Kidney (tissue), 22 donors: ENCODE measurements at places on chromosomes 7 and 10. TPM values are rescaled to one million over a fixed set of nuclear protein-coding genes. Genes with fewer than 3 reads are reported as not detected.

DNA sequence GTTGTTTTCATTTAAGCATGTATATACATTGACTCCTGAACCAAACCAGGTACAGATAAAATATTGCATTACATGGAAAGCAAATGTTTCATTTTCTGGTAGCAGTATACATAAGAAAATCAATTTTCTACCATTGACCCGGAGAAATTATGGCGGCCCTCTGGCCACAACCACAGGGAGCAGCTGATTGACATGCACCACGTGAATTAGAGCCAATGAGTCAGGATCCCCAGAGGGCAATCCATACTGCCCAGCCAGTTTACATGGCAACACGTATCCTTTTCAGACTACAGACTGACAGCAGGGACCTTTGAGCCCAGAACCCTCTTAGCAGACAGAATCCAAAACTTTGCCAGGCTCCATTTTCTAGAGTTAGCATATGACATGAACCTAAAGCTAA lies 272.2 kb upstream of the NEBL start:
- DNase-seq, result no peak

GRCh38 chr10:20698837-20699236 lies 198.3 kb downstream of the NEBL start:
- DNase-seq, result no peak

DNA sequence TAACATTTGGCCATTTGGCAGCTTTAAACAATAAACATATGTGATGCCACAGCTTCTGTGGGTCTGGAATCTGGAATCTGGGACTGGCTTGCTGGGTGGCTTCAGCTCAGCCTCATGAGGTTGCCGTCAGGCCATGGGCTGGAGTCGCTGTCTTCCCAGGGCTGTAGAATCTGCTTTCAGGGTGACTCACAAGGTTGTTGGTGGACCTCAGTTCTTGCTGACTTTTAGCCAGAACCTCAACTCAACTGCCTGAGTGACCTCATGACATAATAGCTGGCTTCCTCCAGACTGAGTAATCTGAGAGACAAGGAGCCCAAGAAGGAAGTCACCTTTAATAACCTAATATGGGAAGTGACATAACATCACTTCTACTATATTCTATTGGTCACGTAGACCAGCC lies 44.6 kb upstream of the TSPAN13 start:
- no peak for DNase-seq

DNA sequence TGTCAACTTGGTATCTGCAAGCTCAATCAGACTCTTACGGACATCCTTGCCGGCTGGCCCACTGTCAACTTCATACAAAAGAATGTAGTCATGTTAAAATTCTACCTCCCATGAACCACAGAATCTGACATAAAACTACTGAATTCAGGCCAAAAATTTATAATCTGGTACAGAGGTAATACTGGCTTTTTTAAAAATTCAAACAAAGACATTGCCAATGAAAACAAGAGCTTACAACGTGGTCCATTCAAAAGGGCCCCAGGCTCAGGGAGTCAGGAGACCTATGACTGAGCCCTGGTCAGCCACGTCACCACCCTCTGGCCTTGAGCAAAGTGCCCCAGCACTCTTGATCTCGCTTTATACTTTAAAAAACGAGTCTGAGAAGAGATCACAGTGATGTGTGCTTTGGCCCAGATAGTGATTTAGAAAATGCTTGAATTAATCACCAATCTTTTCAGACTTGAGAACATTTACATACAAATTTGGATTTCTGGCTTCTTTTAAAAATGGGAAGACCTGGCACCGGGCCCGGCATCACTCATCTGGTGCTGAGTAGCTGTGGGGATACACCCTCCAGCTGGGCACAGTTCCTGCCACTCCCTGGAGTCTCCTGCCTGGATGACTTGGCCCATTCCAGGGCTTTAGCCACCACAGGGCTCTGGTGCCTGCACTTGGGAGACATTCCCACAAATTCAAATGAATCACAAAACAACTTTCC lies 94.1 kb downstream of the PIP4K2A start:
- no peak for DNase-seq

- peak; percentile 95 for DNase-seq
These were observed 7.3 kb downstream of the SKIDA1 start for GRCh38 chr10:21518149-21518640.

GRCh38 chr7:106017657-106018056 lies 54.6 kb downstream of the CDHR3 start:
- no peak for DNase-seq

- DNase-seq, result peak; percentile 89
These were observed 12.1 kb downstream of the PDZD7 start for GRCh38 chr10:101018600-101019439.

DNA sequence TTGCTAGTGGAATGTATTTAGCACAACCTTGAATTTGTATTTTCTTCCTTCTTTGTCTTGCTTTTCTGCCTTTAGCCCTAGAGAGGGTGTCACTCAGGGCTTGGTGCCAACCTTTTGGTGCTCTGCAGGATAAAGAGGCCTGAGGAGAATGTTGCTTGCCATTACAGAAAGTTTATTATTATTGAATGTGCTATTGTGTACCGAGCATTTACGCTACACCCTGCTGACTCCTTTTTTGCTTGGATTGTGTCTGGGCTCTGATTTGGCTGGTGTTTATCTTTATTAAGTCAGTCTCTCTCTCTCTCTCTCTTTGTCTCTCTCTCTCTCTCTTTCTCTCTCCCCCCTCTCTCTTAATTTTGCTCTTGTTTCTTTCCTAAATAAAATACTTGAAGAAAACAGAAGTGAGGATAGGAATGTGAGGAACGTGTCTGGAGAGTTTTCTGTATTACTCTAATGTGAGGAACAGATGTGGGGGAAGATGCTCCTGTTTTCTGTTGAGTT lies 284.4 kb upstream of the PHYHIPL start:
- DNase-seq, result no peak

GRCh38 chr10:70334526-70335245 lies 47.7 kb downstream of the LRRC20 start:
- DNase-seq, result no peak

- DNase-seq, result no peak
These were observed 9.3 kb upstream of the CLEC5A start for GRCh38 chr7:141956084-141956483.

- DNase-seq, result no peak
These were observed 654.2 kb downstream of the REEP3 start for GRCh38 chr10:64175271-64175962.

GRCh38 chr10:101164020-101164419 lies 32.9 kb downstream of the TLX1 start:
- no peak for DNase-seq

- DNase-seq, result no peak
These were observed 257.1 kb upstream of the KIAA1217 start for GRCh38 chr10:23951841-23952240.

GRCh38 chr7:75689246-75690099 lies 49.3 kb downstream of the HIP1 start:
- DNase-seq, result no peak

- no peak for DNase-seq
These were observed 20.2 kb upstream of the TMEM178B start for GRCh38 chr7:141053626-141054025.

DNA sequence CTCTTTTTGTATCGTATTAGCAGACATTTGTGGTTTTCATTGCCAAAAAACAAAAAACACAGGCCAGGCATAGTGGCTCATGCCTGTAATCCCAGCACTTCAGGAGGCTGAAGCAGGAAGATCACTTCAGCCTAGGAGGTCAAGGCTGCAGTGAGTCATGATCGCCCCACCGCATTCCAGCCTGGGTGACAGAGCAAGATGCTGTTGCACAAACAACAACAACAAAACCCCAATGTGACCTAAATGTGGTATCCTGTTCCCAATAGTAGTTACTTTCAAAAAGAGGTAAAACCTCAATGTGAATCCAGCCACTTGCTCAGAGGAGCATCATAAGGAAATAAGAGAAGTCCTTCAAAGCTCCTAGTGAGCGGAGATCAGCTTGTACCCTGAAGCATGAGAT lies 45.8 kb upstream of the SKAP2 start:
- DNase-seq, result no peak

DNA sequence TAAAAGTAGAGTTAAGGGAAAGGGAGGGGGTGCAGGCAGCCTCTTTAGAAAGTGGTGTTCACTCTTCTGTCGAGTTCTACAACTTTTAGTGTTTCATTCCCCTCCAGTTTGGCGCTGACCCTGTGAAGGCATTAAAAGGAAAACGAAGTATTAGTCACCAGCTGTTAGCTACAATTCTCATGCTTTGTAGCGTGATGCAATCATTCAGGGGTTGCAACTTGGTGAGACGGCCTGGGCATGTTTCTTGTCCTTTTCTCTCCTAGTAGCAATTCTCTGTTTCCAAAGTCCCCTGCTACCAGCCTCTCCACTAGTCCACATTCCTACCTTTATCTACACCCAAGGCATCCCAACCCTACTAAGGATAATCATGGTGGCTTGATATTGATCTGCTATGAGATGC lies 33.7 kb upstream of the DGKI start:
- DNase-seq, result no peak

- DNase-seq, result peak; percentile 11
These were observed 291.7 kb downstream of the THSD7A start for GRCh38 chr7:11540271-11540761.

DNA sequence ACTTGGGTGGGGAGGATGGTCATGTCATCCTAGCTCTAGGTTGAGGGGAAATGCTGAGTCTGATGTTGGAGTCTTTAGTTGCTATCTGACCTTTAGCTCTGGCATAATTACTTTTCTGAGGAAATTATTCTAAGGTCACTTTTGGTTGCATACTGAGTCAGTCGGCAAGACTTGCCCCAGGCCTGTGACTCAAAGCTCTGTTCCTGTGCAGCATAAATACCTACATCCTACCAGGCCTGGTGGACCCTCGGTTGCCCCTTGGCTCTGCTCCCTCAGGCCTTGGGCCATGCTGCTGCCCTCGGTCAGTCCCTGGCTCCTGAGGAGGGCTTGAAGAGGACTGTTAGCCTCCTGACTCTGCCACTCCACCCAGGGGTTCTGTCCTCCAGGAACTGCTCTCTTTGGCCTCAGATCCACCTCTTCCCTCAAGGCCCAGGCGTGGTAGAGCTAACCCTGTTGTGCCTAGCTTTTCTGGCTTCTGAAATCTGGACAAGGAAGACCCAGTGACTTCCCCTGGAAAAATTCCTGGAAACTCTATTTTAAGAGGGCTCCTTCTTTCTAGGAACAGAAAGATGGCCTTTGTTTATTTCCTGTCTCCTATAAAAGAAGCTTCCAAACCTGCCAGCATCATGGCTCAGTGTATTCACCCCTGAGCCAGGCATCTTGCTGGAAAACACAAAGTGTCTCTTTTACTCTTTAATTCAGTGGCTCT lies 71.2 kb downstream of the TMEM178B start:
- no peak for DNase-seq

DNA sequence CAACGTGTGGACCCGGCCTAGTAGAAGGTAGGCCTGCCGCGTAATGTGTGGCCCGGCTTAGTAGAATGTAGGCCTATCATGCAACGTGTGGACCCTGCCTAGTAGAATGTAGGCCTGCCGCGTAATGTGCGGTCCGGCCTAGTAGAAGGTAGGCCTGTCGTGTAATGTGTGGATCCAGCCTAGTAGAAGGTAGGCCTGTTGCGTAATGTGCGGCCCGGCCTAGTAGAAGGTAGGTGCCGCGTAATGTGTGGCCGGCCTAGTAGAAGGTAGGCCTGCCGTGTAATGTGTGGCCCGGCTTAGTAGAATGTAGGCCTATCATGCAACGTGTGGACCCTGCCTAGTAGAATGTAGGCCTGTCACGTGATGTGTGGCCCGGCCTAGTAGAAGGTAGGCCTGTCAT lies 11.9 kb upstream of the GTPBP4 start:
- DNase-seq, result no peak

DNA sequence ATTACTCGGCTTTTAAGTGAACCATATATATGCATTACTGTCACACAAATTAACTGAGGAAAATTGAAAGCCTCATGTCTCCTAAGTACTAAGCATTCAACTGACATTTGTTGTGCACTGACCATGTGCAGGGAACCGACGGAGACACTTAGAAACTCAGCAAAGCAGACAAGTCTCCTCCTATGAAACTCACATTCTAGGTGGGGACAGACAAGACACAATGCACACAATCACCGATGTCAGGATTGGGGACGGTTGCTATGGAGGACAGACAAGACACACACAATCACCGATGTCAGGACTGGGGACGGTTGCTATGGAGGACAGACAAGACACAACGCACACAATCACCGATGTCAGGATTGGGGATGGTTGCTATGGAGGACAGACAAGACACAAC lies 134.0 kb downstream of the PTPRN2 start:
- DNase-seq, result no peak

DNA sequence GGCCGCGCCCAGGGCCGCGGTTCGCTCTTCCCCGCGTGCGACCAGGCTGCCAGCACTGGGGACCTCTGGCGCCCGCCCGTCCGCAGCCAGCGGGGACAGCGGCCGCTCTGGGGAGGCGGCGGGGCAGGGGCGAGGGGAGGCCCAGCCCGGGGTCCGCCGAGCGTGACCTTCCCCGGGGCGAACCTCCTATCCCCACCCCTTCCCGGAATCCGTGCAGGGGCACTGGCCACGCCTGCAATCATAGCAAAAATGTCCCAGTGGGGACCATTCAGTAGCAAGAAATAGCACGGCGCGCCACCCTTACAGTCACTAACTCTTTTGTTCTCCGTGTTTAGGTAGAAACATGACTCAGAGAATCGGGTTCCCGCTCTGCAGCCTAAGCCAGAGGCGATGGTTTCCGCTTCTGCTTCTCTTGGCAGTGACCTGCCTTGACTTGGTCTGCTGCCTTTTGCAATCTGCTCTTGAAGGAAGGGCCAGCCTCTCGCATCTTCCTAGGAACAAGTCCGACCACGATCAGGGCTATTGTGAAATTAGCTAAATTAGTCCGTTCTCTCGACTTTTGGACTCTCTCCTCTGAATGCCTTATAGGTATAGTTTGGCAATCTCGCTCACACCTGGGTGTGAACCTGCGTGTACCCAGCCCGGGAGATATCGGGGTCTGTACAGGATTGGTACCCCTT lies 79.3 kb upstream of the ACBD5 start:
- DNase-seq, result peak; percentile 93

DNA sequence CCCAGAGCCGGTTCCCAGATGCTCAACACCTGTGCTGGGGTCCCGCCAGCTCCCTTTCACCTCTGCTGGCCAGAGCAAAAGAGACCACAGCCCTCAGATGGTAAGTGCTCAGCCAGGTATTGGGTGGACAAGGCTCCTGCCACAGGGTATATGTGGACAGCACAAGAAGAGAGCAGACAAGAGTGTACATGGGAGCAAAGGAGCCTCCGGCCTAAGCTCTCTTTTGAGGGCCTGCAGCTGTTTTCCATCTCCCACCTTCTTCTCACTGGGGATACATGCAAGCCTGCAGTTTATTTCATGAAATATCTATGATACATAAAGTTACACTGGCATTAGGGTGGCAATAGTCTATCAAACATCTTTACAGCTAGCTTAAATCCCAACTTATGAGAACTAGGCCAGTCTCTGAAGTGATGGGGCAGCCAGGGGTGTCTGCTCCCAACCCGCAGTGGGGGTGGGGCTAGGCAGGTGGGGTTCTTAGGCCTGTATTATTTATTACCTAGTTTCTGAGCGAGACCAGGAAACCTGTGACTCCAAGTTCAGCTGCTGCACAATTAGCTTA lies 50.4 kb upstream of the DDC start:
- DNase-seq, result no peak

The MYL10 gene
- total RNA-seq, result not detected

The CDC14C gene
- not detected for total RNA-seq

The SFRP4 gene
- 6.8 TPM for total RNA-seq

The C10orf62 gene
- total RNA-seq, result 1.6 TPM

The TMEM120A gene
- 47.0 TPM for total RNA-seq

The ARHGEF35 gene
- 22.1 TPM for total RNA-seq

The SEMA3E gene
- total RNA-seq, result 1.1 TPM

The IFIT5 gene
- 23.3 TPM for total RNA-seq

The PDSS1 gene
- total RNA-seq, result 5.2 TPM

The STOX1 gene
- total RNA-seq, result 1.5 TPM
